ENCODE measurements at places on chromosomes 6 and 20.

DNA sequence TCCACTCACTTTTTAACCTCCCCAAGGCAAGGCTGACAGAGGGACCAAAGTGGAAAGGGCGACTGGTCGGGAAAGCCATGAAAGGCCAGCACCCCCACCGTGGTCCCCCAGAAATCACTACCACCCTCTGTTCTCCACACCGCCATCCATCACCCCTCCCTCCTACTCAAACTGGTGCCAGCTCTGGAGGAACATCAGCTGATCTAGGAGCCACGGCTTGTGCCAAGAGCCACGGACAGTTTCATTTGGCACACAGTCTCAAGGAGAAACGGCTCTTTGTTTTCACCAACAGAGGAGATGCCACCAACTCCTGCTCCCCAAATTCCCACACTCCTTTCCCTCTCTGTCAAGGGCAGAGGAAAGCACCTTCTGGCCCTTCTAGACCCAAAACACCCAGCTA is 26.0 kb downstream of the TBC1D7 start:
- no peak for DNase-seq

DNA sequence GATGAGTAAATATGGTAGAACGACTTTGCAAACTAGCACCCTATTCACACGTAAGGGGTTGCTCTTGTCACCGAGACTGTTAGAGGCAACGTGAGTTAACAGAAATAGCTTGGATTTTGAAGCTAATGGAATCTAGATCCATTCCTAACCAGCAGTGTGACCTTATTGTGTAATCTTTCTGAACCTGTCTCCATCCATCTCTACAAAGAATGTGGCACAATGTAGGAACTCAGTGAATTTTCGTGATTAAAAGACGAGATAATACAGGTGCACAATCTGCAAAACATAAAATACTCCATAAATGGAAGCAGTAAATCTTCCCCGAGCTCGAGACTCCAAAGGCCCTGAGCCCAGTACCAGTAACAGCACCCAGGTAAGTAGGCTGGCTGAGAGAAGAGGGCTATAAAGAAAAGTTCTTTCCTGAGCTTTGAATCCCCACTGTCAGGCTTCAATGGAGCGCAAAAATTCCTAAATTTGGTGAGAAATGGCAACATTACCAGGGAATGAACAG is 801 bp upstream of the KIFC1 start:
- DNase-seq: no peak

GRCh38 chr6:168132531-168133167 is 53.6 kb upstream of the FRMD1 start:
- DNase-seq: no peak

DNA sequence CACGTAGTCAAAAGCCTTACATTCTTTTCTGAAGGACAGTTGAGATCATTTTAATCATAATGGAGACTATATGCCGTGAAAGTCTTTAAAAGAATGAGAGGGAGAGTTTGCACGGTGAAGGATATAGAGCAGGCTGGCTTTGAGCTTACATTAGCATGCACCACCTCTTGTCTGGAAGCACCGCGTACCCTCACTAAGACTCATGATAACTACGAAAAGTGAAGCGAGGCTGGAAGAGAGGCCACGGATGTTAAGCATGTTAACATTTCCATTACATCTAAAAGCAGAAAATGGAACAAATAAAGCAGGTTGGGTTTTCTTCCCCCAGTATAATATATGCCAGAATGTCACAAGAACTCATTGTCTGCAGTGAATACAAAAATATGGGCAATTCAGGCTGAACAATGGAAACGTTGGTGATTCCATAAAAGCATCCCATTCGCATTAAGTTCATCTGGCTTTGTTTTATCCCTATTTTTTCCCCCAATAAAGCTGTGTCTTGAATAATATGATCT is 40.6 kb upstream of the NKX2-2 start:
- no peak for DNase-seq

DNA sequence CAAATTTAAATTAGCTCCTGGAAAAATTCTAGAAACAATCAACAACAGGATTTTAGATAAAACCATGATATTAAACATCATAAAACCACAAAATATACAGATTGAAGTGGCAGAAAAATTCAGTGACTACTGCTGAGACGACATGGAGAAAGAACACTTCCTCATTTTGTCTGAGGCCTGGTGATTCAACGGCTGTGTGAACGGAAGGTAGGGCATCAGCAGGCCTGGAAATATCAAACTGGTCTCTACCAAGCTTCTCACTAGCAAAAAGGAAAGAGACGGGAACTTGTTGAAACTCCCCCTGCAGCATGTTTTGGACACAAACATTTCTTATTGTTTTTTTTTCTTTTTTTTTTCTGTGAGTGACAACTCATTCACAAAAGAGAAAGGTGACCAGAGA is 58.0 kb upstream of the AHI1 start:
- no peak for DNase-seq

DNA sequence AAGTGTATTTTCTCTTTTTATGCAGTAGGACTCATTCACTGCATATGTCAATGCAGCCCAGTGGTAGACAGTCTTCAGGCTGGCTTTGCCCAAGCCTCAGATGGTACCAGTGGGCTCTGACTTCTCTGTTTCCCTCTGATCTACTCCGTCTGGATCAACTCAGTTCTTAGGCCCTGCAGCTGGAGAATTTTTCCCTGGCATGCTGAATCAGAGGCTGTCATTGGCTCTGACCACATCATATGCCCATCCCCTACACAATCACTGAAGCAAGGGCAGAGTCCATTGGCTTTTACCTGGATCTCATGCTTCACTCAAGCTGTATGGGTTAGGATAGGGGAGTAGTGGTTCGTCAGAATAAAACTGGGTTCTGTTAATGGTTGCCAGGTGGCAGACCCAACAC is 57.8 kb downstream of the KIZ start:
- no peak for DNase-seq

DNA sequence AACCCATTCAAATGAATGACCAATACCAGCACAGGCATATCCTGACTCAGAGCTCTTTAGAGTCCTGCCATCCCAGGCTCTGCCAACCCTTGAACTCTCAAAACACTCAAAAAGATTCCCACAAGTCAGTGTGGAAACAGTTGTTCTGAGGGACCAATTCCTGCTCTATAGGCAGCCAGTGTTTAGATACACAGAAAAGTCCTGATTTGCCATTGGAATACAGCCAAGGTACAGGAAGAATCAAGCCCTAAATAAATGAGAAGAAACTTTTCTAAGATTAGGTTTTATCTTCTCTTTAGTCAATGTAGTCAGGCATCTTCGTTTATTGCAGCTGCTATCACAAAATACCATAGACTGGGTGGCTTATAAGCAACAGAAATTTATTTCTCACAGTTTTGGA is 626.8 kb upstream of the ARID1B start:
- no peak for DNase-seq

DNA sequence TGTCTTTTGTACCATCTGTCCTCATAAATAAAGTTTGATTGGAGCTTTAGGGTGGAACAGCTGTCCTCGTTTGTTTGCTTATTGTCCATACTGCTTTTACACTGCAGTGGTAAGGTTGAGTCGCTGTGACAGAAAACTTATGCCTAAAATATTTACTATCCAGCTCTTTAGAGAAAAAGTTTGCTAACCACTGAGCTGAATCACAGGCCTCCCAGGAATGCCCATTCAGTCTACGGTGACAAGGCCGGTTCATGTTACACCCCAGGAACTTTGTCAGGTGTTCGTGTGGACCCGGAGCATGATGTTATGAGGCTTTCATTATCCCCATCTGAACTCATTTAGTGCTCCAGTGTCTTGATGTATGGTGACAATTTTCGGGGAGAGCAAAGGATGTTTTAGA is 401.1 kb downstream of the SAMD5 start:
- no peak for DNase-seq

- DNase-seq: no peak
Observed at GRCh38 chr6:97207383-97207782, 75.6 kb downstream of the MMS22L start.
